ENCODE measurements at places on chromosomes 11 and 22.

DNA sequence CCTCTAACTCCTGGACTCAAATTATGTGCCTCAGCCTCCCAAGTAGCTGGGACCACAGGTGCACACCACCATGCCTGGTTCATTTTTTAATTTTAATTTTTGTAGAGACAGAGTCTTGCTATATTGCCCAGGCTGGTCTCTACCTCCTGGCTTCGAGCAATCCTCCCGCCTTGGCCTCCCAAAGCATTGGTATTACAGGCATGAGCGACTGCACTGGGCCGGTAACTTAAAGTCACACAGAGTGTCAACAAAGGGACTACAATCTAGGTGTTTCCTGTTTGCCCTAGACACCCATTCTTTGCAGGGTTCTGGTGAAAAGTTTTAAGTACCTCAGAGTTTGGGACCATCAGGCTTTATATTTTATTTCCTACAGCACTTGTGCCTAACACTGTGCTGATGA is 8.4 kb downstream of the UVRAG start:
- DNase-seq = peak; percentile 56

GRCh38 chr11:3831378-3832239 is 9.2 kb downstream of the RHOG start:
- no peak for DNase-seq

- DNase-seq = no peak
These were observed 36.7 kb downstream of the KIF18A start for GRCh38 chr11:28071305-28071704.

DNA sequence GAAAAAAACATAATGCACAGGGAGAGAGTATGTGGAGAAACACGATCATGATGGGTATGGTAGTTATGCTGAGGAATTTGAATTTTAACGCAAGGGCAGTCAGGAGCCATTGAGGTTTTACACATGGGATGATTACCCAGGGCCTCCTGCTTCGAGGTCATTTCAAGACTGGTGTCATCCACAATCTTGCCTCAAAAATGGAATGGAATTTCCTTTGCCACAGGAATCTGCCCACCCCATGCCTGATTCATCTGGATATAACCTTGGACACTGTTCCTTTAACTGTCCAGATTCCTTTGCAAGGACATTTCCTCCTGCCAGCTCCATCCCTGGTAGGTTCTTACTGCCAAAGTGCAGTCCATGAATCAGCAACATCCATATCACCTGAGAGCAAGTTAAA is 655.9 kb upstream of the TENM4 start:
- DNase-seq = no peak

DNA sequence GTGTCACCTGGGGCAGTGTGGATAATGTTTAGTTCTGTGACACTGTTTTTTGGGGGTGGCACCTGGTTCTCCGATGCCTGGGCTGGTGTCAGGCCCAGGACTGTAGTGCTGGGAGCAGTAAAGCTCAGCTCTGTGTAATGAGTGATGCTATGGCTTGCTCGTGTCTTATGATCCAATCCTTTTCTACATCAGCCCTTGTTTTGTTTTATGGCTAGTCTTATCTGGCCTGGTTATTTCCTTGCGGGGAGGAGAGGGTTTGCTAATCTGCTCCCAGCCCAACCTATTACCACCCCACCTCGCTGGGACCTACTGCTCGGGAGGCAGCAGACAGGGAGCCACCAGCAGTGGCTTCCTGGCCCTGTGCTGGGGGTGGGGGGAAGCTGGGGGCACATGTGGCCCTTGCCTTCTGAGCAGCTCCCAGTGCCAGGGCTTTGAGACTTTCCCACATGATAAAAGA is 35.0 kb upstream of the TPBGL start:
- DNase-seq = no peak

DNA sequence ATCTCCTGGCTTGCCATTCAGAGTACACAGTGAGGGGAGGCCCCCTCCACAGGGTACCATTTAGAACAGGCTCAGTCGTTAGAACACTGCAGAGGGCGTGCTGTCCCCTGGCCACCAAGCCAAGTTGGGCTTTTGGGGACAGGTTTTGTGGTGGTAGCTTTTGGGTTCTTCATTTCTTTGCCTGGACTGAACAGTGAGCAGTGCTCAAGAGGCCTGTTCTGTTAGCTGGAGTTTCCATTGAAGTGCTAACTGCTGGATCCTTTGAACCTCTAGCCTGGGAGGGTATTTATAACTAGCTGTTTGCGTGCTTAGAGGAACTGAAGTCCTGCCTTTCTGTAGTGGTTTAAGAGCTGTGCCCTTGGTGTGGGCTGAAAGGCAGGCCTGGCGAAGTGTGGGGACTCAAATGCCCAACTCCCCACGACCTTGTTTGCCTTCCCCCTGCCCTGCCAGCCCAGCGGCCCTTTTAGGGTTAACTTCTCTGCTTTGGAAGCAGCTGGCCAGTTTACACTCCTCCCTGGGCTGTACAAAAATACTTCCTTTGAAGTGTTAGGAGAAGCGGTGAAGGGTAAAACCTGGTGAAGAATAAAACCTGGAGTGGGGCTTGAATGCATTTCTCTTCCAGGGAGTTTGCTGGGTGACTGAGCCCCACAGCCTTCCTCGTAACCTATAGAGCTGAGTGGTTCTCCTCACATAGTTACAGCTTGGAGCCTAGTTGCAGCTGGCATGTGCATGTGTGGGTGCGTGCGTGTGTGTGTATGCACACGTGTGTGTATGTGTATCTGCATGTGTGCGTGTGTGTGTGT is 34.6 kb downstream of the ZNRF3 start:
- DNase-seq = no peak

DNA sequence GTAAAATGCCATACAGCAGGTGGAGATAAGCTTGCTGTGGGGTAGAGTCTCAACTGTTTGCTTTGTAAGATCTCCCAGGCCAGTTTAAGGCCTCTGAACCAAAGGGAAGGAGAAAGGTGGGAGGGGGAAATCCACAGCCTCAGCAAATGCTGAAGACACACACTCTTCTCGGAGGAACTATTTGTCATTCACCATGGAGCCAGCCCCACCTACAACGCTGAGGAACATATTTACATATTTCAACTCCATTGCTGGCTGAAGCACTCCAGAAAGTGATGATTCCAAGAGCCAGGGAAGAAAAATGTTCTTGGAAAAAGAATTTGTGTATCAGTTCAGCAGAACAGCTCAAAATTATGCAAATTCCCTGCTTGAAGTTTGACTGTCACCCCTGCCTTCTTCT is 6.5 kb downstream of the TENM4 start:
- DNase-seq = no peak

DNA sequence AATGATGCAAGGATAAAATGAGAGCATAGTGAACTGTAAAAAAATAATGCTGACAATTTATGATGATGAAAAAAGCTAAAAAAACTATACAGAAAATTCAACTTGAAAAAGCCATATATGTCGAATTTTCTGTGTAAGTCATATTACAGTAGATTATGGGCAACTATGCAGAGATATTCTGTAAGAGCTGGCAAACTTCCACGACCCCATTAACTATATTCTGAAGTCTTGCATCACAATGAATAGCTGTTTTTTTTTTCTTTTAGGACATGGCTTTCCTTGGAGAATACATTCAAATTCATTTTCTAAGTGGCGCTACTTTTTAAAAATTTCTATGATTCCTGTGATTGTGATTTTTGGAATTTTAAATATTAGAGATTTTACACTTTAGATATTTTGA is 18.4 kb downstream of the PSMD13 start:
- DNase-seq = no peak

DNA sequence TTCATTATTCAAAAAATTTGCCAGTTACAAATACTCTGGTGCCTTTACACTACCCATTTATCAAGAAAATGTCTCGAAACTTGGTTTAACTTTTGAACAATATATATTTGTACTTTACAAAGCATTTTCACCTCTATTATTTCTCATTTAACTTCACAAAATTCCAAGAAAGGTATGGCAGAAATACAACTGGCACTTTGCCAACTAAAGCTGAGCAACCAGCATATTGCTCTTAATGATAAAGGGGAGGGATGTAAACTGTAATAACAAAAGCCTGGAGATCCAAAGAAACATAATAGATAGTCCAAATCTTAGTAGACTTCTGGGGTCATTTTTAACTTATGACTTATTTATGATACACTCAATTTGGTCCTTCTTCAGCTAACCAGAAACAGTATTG is 7.7 kb downstream of the PITPNB start:
- no peak for DNase-seq

- DNase-seq = no peak
These were observed 36.4 kb downstream of the DEPDC5 start for GRCh38 chr22:31790240-31790639.

DNA sequence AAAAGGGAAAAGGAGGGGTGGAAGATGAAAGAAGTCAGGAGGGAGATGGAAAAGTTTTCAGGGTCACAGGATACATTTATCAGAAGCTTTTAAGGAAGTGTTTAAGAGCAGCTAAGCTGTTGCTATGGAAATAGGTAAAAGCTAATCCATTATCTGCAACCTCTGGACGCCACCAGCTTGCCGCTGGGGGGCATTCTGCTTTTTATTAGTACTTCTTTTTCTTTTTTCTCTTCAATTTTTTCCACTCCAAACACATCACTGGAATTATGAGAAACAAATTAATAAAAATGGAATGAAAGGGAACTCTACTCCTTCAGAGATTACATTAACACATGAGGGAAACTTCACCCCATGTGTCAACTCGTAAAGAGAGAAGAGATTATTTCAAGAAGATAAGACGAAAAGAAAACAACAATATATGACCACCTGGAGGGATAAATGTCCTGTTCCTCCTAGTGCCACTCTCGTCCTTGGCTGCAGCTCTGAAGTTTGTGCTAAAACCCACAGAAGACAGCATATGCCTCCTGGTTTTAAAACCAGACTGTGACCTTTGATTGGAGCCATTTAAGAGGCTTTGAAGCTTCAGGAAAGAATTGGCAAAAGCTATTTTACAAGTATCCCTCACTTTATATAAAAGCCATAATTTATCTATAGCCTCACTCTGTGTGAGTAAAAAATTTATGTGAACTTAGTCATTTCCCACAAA is 972.8 kb downstream of the OPCML start:
- DNase-seq = no peak

- no peak for DNase-seq
These were observed 15.2 kb upstream of the EIF3D start for GRCh38 chr22:36544107-36544620.

DNA sequence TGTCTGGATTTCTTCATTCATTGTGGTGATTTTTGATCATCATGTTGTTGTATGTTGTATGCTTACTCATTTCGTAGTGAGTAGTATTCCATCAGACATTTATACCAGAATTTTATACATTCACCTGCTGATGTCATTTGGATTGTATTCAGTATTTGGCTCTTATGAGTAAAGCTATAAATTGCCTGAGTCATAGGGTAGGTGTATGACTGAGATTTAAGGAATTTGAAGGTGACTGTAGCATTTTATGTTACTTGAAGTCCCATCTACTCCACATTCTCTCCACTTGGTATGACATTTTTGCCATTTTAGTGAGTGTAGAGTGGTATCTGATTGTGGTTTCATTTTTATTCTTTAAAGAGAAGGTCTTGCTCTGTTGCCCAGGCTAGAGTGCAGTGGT is 548.2 kb downstream of the TBC1D22A start:
- no peak for DNase-seq

GRCh38 chr22:35534091-35534490 is 6.5 kb upstream of the RASD2 start:
- no peak for DNase-seq

DNA sequence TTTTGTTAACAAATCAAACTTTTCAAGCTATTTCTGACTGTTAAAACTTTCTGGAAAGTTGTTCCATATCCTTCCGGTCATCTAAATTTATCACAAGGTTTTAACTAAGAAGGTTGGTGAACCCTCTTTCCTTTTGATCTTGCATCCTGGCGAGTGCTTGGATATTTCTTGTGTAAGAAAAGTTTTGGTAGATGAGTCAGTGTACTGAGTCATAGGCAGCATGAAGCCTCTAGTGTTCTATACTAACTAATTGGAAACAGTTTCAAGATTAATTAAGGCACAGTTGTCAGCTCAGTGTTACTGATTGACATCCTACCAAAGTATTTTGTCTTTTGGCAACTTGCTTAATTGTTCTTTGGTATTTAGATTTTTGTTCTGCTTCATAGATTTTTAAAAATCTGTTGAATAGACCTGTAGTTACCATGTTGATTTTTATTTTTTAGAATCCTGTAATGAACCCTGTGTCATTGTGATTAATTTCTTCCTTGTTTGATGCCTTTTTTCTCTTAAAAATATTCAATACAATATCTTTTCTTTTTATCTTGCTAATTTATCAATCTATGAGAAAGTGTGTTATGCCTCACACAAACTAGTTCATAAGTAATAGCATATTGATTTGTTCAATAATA is 38.0 kb downstream of the METTL15 start:
- no peak for DNase-seq

DNA sequence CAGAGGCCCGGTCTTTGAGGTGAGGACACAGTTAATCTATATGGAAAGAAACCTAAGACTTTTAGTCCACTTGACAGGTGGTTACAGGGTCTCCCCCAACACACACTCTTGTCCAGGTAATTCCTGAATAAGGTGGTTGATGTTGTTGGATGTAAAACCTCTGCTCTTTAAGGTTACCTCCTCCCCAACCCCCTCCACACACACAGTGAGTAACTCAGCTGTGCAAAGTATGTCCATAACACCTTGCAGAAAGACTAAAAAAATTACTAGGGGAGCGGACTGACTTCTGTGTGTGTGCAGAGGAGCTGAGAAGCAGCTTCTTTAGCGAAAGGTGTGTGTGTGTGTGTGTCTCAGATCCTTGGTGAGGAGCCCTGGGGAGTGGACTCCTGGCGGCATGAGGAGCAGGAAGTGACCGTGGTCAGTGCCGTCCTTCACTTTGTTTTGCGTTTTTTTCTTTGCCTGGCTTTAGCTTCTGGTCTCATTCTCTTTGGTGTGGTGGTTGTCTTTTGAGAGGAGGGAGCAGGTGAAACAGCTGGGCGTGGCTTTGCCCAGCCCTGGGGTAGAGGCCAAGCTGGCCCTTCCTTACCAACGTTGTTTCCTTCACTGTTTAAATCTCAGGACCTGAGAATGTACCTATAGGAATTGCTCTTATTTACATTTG is 1.7 kb downstream of the ZBED4 start:
- peak; percentile 67 for DNase-seq

- DNase-seq = no peak
These were observed 19.1 kb downstream of the CD44 start for GRCh38 chr11:35157814-35158700.

DNA sequence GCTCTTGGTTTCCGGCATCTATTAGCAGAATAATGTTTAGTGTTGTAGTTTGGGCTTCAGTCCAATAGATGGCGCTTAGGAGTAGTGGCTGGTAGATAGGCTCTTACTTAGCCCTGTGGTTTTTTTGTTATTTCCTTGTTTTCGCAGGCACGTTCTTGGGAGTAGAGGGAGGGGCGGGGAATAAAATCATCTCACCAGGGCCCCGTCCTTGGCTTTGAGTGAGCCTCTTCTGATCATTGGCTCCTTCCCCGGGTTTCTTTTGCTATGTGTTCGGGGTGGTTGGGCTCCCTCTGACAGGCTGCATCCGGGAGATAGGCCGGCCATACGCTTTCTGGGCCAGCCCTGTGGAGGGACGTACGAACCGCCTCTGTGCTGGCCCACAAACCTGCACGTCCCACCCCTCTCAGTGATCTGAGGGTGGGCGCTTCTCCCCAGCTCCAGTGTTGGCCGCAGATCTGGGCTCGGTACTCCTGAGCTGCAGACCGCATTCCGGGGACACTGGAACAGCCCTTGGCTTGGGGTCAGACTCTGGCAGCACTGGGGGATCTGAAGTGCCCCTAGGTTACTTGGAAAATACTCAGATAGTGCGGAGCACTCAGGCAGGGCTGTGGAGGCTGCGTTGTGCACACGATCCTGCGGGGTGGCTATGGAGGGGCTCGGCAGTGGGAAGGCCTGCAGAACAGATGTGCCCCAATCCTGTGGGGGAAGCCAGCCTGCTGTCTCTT is 217.0 kb downstream of the DYNC2H1 start:
- peak; percentile 81 for DNase-seq
